ENCODE measurements at places on chromosomes 2 and 18.
A peak's percentile ranks its signal among the peaks of the same experiment; 100 is the strongest.

DNA sequence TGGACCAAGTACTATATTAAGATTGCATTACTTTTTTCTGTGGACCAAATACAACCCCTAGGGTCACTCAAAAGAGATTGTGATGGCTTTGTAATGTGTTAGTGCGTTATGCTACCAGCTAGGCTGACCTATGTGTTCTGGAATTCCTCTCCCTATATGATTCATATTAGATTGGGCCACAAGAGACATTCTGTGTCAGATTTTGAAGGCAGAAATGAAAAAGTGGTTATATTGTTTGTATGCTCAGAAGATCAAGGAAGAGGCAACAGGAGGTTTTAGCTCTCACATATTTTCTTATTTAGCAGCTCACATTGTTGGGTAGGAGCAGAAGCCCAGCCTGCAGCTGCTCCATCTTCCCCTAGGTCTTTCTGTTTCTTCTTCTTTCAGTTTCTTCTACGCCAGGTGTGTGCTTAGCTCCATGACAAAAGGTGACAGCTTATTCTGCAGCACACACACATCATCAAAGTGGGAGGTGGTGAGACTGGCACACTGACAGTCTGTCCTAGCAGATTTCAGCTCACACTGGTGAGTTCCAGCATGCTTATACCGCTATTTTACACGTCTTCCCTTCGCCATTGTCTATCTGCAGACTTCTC, 156.8 kb upstream of the UBE2E3 start:
- DNase-seq: no peak

GRCh38 chr2:13543550-13543949, 826.8 kb downstream of the TRIB2 start:
- no peak for DNase-seq

GRCh38 chr2:15734674-15735483, 143.2 kb downstream of the DDX1 start:
- no peak for DNase-seq

GRCh38 chr2:125516496-125517109, 1139.4 kb upstream of the GYPC start:
- no peak for DNase-seq

DNA sequence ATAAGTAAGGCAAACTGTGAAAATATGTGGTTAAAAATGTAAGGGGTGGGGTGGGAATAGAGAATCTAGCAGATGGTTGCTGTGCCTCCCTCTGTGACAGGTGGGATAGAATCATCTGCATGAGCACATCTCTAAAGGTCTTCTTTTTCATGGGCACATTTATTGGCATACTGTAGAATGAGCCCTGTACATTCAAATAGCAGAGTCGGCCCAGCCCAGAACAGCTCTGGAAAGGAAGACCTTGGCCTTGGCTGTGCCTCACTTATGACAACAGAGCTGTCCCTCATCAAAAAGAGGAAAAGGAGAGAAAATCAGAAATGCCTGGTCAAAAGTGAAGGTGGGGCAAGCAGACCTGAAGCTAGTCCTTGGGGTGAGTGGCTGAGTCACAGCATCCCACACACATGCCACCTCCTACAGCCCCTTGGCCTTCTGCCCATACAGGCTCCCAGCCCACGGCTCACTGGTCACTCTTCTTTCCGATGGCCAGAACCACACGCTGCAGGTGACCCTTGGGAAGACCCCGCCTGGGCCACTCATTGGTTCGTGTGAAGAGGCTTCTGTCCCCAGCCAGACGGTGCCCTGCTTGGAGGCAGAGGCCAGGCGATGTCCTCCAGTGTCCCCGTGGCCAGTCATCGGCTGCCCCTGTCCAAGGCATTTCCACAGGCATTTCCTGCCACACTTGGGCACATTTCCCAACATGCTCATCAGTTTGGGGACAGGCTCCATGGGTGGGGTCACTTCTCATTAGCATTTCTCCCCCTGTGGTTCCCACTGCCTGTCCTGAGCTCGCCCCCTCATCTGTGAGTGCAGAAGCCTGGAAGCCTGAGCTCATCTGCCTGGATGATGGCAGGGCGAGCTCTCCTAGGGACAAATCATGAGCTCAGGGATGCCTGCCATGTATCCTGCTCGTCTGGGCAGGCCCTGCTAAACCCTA, 113.6 kb downstream of the MCFD2 start:
- DNase-seq: no peak

DNA sequence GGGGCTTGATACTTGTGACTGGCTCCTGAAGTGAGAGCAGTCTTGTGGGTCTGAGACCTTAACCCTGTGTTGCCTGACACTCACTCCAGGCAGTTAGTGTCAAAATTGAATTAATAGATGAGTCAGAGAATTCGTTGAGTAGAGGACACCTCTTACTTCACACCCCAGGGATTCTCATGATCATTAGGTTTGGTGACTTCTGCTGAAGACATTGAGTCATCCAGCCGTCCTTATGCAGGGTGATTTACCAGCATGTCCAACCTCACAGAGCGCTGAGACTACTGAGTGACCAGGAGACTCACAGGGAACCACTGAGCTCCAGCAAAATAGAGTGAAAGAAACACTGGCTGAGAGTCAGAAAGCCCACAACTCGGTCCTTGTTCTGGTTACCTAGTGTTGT, 36.0 kb upstream of the EVA1A start:
- DNase-seq: no peak

DNA sequence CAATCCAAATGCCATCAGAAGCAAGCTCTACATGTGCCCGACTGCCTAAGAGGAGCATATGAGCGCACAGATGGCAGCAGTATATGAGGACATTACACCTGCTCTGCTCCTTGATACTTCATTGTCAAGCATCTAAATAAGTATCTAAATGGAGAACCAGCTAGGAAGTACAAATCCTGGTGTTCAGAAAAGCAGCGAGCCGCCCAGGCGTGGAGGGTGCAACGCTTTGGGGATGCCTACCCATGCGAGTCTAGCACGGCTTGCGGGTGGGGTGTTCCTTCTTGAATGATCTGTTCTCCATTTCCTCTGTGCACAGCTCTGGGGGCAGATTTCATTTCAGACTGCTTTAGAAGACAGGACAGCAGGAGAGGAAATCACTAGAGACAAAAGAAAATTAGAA, 63.0 kb upstream of the BCL2L11 start:
- DNase-seq: no peak

GRCh38 chr18:41418598-41418997, 536.4 kb upstream of the PIK3C3 start:
- DNase-seq: no peak

DNA sequence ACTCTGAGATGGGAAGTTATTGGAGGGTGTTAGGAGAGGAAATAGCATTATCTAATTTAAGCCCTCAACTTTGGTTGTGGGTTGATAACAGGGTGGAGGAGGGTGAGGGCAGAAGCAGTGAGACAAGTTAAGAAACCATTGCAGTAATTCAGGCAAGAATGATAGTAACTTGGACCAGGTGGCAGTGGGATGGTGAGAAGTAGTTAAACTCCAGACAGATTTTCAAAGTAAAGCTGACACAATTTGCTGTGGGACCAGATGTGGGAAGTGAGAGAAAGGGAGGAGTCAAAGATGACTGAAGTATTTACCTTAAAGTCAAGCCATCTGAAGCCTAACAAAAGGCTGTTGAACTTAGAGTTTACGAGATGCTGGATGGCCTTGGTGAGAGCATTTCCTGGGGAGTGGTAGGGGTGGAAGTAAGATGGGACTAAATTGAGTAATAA, 163.2 kb upstream of the KLF7 start:
- no peak for DNase-seq

GRCh38 chr2:29920130-29920577, 1.2 kb downstream of the ALK start:
- DNase-seq: peak; percentile 37

- DNase-seq: no peak
These were observed 214.5 kb upstream of the SALL3 start for GRCh38 chr18:78765142-78765541.

GRCh38 chr18:54238173-54238936, 13.9 kb upstream of the MBD2 start:
- no peak for DNase-seq

GRCh38 chr2:49640630-49641029, 486.3 kb upstream of the FSHR start:
- DNase-seq: no peak

DNA sequence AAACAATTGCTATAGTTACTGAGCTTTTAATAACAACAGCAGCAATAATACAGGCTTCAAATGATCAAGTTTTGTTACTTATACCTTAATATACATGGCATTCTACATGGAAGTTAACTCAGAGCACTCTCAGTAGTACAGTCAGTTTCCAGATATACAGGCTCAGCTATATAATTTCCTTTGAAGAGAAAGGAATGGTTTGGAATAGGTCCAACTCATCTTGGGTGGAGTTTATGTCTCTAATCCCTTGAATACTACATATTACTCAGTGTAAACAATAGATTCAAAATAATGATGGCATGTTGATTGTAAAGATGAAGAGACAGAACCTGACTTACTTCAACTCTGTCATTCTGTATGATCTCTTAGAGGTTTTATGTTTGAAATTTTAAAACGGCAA, 174.9 kb downstream of the EPHA4 start:
- DNase-seq: no peak

DNA sequence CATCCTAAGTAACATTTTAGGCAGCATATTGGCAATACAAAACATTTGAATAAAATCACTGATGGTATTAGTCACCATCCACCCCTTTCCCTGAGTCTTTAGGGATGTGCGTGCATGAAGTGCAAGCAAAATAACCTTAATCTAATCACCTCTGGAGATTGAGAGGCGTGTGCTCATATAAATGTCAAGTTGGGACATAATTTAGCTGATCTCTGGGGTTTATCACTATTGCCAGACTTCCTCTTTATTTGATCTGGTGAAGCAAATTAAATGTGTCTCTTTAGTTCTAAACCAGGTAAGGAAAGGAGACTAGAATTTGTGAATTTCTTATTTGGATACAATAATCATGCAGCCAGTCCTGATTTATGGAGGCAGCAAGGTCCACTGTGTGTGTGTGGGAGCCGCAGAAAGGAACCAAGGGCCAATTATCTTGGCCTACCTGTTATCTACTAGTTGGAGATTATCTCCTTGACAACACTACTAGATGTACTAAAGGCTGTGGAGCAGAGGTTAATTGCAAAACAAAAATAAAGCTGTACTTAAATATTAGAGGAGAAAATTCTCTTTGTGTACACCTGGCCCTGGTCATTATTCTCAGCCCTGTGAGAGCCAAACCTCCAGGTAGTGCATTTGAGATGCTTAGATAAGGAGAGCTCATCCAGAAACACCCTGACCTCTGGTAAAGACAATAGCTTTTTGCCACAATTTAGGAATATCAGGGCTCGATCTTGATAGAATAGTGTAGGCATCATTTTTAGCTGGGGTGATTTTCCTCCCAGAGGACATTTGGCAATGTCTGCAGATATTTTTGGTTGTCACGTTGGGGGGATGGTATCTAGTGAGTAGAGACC, 78.2 kb downstream of the HRH4 start:
- DNase-seq: no peak

GRCh38 chr2:96342085-96342484, 6.5 kb downstream of the NCAPH start:
- DNase-seq: no peak

DNA sequence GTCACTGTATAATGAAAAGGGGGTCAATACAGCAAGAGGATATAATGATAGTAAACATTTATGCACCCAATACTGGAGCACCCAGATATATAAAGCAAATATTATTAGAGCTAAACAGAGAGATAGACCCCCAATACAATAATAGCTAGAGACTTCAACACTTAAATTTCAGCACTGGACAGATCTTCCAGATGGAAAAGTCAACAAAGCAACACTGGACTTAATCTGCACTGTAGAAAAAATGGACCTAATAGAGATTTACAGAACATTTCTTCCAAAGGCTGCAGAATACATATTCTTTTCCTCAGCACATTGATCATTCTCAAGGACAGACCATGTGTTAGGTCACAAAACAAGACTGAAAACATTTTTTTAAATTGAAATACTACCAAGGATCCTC, 26.7 kb downstream of the ZBTB14 start:
- DNase-seq: no peak

- no peak for DNase-seq
These were observed 107.7 kb downstream of the HNMT start for GRCh38 chr2:138071720-138072719.

DNA sequence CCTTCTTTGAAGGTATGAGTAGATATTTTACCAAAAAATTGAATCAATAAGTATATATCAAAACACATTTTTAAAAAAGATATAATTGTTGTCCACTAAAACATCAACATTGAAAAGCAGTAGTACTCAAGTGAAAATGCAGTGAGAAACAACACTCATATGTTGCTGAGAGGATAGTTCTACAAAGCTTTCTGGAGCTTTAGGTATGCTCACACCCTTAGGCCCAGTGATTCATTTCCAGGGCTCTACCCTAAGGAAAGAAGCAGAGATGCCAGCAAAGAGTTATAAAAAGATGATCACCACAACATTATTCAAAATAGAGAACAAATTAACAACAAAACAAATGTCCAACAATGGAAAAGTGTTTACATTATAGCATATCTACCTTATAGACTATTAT, 197.3 kb upstream of the CCDC150 start:
- DNase-seq: no peak

DNA sequence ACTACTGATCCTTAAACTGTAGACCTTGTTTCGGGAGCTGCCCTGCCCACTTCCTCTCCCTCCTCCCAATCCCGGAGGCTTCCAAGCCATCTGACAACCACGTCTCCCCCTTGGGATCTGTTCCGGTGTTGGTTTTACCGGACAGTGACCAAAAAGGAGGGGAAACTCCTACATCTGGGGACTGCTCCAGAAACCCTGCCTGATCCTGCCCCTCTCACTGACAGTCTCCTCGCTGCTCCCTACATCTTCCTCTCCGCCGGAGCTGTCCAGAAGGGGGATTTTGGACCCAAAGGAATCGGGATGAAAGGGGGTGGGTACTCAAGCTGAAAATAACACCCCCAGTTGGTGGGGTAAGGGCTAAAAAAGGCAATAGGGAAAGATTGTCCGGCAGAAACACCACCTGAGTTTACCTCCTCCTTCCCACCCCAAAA, 1.5 kb downstream of the INO80D start:
- peak; percentile 19 for DNase-seq

DNA sequence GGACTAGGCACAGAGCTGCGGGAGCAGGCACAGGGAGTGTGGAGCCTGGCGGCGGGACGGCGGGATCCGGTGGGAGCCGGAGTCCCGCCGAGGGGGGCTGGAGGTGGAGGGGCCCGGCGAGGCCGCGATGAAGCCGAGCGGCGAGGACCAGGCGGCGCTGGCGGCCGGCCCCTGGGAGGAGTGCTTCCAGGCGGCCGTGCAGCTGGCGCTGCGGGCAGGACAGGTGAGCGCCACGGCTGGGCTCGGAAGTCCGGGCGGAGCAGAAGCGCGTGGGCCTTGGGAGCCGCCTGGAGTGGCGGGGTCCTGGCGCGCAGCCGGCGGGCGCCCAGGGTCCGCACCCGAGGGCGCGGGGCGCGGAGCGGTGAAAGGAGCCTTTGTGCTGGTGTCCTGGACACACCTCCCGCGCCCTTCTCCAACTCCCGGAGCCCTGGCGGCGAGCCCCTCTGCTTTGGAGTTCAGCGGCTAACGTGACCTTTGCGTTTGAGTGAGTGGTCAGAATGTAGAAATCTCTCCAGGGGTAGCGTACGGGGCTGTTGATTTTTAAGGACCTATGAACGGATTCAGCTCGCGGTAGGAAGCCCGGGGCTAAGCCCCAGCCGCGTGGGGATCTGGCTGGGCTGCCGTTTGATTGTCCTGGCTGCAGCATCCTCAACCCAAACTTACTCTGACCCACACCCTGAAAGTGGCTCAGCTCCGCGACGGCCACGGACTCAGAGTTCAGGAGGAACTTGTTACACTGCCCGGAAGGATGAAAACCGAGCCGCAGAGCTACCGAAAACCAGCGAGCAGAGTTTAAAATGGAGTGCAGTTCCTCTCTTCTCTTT, 448 bp downstream of the IMPA2 start:
- no peak for DNase-seq

- DNase-seq: no peak
These were observed 178.8 kb downstream of the TMEM163 start for GRCh38 chr2:134539981-134540380.

Measured in hypothalamus (tissue), 51 donors.